ENCODE measurements at places on chromosomes 5 and 9.

DNA sequence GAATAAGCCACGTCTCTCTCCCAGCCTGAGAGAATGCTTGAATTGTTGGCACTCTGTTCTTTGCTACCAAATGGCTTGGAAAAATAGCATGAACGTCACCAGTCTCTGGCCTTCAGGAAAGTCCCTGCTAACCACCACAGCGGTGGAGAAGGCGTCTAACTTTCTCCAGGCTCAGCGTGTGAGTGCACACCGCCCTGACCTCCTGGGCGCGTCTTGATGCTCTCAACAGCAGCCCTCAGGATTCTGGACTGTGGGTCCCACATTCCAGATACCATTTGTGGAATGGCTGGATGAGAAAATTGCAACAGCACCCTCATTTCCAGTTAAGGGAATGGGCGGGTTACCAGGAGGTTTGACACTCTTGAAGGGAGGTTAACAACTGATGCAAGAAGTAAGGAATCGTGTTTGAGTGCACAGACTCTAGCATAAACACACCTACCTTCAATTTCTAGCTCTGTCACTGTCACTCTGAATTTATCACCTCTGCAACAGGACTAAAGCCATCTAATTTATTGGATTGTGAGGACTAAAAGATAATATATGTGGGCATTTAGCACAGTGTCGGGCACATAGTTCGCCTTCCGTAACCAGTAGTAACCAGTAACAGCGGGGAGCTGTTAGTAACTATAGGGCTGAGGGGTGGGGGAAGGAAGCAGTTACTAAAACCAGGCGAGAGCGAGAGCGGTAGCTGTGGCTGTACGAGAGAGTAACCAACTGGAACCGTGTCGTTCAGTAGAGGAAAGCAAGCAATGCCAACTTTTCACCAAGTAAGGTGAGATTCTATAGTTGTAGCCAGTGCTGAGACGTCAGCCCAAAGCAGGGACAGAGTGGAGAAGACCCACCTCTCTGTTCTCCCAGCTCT lies 807 bp upstream of the PLGRKT start:
- peak; percentile 54 for DNase-seq

DNA sequence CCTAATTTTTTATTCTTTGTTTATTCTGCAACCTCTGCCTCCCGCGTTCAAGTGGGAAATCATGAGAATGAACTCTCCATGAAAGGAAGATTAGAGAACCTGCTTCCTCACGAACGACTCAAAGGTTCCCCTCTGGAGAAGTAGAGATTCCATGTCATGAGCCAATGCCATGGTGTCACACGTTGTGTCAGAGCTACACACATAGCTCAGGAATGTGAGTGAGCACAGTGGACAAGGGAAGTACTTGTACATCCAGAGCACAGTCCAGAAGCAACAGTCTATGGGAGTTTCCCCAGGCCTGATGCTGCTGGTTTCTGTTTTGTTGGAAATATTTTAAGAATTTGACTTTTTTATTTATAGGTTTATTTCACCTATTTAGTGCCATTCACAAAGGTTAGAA lies 26.8 kb upstream of the PPP2CA start:
- peak; percentile 75 for DNase-seq

DNA sequence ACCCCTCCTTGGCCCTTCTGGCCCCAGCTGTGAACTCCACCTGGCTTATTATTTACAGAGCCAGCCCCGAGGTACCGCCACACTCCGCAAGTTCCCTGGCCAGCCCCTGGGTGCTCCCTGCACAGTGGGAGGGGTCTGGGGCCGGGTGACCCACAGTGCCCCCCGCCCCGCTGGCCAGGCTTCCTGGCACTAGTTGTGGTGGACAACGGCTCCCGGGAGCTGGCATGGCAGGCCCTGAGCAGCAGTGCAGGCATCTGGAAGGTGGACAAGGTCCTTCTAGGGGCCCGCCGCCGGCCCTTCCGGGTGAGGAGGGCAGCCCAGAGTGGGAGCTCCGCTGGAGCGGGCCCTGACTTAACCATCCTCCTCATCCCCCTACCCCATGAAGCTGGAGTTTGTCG lies 3.9 kb downstream of the MAMDC4 start:
- DNase-seq: no peak

DNA sequence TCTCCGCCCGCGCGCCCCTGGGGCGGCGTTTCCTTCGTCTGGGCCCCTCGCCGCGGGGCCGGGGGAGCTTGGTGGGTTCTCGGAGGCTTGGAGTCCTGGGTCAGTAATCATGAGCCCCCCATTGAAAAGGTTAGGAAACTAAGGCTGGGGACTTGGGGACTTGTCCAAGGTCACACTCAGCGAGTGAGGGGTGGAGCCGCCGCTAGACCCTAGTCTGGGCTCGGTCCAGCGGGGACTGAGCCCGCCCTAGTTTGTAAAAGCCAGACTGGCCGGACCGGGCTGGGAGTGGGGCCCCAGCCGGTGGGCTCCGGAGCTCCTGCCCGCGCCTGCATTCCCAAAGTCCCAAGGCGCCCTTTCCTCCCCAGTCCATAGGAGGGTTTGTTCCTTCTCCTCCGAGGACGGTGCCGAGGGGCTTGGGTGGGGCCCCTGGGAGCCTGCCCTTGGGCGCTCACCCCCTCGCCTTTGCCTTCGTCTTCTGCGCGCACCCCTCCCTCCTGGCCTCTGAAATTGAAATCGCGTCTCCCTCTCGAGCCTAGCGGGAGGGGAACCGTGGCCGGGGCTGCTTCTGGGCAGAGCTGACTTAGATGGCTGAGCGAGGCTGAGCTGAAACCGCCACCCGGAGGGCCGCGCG lies 995 bp downstream of the OLFM1 start:
- DNase-seq: no peak

GRCh38 chr5:154275566-154275965 lies 85.0 kb downstream of the GALNT10 start:
- DNase-seq: no peak

DNA sequence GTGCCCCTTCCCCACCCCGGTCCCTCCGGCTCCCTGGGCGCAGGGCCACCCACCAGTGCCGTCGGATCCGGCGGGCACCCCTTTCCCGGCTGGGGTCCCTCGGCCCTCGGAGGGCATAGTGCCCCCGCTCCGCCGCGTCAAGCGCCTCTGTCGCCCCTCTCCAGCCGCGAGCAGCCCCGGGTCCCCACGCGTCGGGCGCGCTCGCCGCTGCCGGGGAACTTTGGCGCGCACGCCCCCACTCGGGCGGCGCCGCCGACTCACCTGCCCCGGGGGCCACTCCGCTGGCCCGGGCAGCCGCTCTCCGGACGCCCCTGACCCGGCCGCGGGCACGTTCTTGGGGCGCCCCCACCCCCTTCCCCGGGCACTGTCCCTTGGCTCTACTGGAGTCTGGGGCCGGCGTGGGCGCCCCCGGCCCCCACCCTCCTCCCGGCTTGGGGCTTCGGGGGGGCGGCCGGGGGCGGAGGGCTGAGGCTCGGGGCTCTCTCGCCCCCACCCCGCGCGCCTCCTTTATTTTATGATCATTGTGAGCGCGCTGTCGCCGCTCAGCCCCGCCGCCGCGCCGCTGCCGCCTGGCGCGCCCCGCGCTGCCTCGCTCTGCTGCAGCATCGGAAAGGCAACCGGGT lies 1.1 kb upstream of the FAM78A start:
- no peak for DNase-seq

DNA sequence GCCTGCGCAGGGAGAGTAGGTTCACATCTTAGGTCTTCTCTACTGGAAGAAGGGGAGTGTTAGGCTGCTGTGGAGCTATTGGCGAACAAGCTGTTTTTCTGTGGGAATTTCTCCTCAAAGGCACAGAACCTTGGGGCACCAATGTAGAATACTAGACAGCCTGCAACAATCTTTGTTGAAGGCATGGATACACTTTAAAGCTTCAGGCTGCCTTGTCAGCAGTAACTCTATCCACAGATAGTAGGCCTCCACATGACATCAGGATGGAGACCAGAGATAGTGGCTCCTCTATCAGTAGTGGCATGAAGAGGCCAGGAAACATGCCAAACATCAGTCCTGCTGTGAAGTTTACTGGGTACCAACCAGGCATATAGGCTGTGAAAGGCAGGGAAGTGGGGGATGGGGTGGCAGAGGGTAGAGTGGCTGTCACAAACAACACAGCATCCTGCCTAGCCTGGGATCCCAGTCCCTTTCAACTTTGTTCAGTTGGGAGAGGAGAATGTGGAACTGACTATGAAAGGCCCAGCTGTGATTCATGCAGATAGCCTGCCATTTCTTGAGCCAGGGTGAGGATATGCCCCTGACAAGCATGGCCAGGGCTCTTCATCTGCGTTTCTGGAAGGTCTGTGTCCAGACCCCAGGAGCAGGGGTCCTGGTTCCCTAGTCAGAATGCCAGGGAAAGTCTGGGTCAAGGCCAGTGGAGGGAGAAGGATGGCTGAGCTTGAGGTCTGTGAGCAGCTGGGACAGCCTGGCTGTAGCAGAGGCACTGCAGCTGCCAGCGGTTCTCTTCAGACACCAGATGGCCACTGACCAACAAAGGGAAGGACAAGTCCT lies 1.0 kb upstream of the HK3 start:
- DNase-seq: no peak

- DNase-seq: no peak
Observed at GRCh38 chr9:130443840-130444492, 795 bp upstream of the ASS1 start.

DNA sequence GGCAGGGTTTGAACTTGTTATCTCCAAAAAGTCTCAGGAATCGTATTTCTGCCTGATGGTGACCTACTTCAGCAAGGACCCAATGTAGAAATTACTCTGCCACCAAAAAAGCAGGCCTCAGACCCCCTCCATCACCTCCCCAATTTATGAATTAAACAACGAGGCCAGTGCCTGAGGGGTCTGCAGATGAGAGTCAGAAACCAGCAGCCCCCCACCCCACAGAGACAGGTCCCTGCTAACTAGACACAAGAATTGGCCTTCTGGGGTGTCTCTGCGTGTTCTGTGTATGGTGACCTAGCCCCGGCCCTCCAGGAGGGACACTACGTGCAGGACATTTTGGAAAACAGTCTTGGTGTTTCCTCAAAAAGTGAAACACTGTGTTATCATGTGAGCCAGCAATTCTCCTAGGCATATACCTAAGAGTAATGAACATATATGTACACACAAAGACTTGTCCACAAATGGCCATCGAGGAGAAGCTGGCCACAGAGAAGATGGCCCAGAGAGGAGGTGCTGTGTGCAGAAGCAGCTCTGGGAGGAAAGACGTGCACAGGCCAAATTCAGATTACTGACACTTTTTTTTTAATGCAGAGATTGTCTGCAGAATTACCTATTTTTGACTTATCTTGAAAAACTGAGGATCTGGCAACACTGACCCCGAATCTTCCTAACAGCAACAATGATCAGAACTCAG lies 93.8 kb downstream of the ADAMTS2 start:
- no peak for DNase-seq

DNA sequence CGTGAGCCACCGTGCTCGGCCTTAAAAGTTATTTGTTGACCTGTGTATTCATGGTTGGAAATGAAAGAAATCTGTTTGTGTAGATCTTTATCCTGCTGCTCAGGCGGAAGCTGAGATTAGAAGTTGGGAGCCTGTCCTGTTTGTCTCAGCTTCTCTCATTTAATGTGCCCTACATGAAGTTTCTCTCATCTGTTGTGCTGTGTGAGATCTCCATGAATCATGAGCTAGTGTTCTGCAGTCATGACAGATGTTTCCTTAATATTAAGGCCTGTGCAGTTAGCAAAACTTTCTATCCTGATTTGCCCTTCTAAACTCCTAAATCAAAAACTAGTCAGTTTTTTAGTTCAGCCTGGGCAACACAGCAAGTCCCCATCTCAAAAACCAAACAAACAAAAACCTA lies 59.5 kb downstream of the FAM78A start:
- DNase-seq: no peak

DNA sequence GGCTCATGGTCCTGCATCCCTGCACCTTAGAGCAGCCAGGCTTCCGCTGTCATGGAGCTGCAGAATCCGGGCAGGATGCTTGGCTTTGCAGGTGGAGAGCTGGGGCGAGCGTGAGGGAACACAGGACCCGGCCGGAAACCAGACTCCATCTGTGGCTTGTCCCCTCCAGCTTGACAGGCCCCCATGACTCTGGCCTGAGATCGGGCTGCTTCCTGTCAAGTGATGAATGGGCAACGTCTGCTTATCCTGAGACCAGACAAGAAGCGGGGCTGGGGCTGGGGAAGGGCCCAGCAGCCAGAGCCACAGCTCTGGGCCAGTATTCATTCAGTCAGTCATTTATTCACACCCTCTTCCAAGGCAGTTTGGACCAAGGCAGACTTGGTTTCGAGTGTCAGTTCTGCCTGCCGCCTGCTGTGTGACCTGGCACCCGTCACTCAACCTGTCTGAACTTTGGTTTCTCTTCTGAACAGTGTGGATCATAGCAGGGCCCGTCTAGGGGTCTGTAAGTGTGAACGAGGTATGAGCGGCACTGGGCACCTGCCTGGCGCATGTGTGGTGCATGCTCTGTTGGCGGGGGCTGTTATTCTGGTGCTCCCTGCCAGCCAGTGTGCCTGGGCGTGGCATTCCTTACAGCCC lies 37.5 kb downstream of the NEK6 start:
- peak; percentile 19 for DNase-seq

- DNase-seq: peak; percentile 39
Observed at GRCh38 chr9:115229496-115229895, 111.5 kb upstream of the TNC start.

DNA sequence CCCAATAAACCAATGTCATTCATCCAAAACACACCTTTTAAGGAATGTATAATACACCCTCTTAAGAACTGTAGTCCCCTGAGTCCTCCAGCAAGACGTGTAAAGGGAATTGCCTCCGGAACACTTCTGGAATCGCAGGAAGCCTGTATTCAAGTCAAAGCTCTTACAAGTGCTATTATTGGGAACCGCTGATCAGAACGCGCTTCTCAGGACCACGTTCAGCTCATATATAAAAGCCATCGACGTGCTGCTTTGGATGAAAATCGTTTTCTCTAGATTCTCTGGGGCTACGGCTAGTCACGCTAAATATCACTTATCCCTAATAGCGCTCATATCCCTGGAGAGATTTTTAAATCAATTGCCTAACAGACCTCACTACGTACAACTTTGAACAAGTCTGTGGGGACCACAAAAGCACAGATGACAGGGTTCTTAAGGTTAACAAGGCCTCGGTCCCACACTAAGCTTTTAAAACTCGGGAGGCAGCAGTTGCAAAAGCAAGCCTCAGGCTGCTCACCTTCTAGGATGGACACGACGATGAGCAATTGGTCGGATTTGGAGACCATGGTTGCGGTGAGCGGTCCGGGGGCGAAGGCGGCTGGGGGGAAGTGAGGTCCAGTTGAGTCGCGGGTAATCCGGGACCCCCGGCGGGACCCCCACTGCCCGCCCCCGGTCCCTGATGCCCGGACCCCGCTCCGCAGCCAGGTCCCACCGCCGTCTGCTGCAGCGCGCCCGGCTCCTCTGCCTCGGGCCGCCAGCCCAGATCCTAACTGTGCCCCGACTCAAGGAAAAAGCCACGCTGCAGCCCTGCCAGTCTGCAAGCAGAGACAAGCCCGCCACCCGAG lies 548 bp downstream of the CEP120 start:
- peak; percentile 16 for DNase-seq

- DNase-seq: peak; percentile 31
Observed at GRCh38 chr5:57501414-57502201, 19.0 kb upstream of the ACTBL2 start.

GRCh38 chr5:135246605-135246922 lies 152.5 kb downstream of the MACROH2A1 start:
- DNase-seq: no peak

GRCh38 chr5:154712518-154713437 lies 42.4 kb upstream of the LARP1 start:
- no peak for DNase-seq

- DNase-seq: no peak
Observed at GRCh38 chr5:756865-757345, 27.6 kb downstream of the ZDHHC11B start.

Measured in fibroblast of skin of abdomen (primary cell).